ENCODE measurements at places on chromosomes 16 and 17.

DNA sequence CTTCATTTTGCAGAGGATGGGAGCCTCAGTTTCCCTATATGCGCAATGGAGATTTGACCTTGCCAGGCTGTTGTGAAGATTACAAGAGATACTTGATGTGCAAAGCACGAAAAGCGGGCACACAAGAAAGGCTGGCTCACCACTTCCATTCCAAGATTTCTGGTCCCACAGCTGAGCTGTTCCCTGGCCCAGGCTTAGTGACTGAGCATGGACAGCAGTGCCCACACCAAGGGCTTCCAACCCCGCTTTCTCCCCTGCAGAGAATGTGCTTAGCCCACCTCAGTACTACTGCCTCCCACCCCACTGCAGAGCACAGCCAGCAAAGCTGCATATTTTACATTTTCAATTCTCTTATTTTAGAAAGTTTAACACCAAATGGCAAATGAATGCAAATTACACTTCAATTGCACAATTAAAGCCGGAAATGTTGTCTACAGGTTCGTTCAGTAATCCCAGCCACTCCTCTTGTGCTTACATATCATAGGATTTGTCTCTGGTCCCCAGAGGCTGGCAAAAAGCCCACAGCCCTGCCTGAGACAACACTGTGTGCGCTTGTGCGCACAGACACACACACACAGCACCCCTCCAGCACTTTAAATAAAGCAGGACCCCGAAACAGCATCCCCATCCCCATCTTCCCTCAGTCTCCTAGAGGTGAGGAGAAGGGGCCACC is 51.8 kb downstream of the VAC14 start:
- no peak for DNase-seq

DNA sequence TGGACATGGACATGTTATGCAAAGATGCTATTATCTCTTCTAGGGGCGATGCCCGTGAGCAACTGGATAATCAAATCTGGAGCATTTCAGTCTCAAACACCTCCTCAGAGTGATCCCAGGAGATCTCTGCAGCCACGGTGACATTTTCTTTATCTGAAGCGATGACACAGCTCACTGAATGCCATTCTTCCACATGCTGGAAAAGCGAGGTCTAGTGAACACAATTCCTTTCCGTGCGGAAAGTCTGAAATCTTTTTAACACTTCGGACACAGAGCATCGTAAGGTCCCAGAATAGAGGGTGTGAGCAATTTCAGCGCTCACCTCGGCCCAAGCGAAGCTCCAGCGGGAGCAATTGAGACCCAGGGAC is 531 bp upstream of the HASPIN start:
- no peak for DNase-seq

- no peak for DNase-seq
These were observed 130.3 kb upstream of the FOXF1 start for GRCh38 chr16:86380030-86380429.

DNA sequence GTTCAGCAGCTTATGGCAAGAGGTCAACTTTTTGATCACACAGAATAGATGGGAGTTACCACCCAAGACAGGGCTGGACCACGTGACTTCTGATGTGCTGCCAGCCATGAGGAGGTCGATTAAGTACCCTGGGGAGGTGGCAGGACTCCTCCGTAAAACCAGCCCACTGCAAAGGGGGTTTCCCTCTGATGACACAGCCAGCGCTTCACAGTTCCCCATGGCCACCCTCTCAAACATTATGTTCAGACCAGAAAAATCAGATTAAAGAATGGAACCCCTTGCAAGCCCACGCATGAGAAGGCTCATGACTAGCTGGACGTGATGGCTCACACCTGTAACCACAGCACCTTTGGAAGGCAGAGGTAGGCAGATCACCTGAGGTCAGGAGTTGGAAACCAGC is 222.9 kb downstream of the CPPED1 start:
- peak; percentile 33 for DNase-seq

- no peak for DNase-seq
These were observed 404.6 kb downstream of the SOX9 start for GRCh38 chr17:72525225-72526015.
